RKO (cell line): ENCODE measurements at places on chromosomes 7 and 10.

- no peak for DNase-seq
Measured at GRCh38 chr10:115654961-115655360, 561.8 kb downstream of the ATRNL1 start.

DNA sequence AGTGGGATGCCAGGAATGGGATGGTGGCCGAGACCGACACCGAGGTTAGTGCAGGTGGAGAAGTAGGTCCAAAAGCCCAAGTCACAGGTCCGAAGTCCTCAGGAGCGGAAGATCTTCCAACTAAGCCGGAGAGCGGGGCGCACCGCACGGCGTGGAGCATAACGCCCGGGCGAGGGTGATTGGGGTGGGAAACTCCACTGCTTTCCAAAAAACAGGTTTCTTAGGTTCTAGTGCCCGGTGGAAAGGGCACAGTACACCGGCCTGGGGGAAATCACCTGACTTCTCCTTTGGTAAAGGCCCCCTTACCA is 11.4 kb upstream of the SPAG6 start:
- DNase-seq = no peak

DNA sequence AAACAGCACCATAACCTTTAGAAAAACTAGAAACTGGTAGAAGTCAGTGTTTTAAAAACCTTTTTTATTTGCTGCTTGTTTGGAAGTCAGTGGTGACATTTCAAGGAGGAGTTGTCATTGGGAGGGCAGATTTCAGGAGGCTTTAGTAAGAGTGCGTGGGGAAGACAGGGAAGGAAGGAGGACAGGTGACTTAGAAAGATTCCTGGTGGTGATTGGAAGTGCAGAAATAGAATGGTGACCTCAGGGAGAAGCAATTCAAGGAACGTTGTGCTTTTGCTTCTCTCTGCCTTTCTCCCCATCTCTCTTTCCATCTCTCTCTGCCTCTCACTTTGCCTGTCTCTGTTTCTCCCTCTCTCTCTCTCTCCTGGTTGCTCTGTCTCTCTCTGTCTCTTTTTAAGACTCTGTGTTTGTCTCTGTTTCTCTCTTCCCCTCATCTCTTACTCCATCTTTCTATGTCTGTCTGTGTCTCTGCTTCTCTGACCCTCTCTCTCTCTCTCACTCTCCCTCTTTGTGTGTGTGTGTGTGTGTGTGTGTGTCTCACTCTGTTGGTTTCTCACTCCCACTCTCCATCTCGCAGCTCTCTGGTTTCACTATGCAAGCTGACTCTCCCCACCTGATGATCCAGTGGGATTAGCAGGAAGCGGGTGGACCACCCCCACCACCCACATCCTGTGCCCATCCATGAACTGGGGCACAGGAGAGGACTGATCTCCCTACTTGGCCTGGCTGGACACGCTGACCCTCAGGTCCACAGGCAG is 10.9 kb upstream of the PFKP start:
- no peak for DNase-seq

DNA sequence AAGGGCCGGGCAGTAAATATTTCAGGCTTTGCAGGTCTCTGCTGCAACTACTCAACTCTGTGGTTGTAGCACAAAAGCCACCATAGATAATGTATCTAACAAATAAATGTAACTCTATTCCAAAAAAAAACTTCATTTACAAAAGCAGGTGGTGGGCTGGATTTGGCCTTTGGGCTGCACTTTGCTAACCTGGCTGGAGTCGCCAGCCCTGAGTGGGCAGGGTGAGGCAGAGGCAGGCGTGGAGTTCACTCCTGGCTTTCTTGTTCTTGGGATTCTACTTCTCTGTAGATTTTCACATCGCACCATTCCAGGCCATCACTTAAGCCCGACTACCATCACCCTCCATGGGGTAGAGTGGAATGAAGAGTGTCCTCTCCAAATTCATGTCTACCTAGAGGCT is 367.6 kb upstream of the MGMT start:
- no peak for DNase-seq

DNA sequence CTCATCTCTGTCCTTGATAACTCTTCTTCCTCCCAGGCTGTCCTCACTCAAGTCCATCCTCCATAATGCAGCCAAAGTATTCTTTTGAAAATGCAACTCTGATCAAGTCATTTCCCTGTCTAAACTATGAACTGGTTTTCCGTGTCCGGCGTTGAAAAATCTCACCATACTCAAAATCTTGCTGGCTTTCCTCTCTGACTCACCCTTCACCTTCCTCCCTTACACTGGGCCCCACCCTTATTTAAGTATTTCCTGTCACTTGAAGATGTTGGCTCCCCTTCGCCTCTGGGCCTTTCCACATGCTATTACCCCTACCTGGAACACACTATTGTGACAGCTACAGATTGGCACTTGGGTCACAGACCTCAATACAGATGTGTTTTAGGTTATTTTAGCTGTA is 515.6 kb downstream of the INHBA start:
- DNase-seq = no peak

GRCh38 chr10:43938810-43939209 is 290.1 kb upstream of the ZNF32 start:
- no peak for DNase-seq

DNA sequence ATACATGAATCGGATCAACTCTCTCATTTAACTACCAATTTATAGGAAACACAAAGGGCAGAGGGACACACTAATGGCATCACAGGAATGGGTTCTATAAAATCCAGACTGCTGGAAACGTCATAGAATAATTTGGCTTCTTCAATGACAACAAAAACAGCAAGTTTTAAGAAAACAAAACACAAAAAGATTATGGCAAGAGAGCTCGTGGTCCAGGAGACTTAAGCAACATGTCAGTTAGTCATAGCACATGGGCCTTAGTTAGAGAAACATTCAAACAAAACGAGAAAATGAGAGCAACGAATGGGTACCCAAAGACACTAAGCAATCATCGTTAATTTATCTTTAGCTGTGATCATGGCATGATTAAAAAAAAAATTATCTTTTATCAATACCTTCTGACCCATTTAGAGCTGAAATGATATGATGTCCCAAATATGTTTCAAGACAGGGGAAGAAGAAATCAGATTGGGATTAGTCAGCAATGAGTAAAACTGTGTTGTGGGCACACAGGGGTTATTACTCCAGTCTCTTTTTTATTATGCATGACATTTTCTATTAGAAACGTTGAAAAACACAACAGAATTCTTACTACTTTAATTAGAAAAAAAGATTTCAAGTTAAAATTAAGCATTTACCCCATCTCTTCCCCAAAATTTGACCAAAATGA is 28.3 kb downstream of the NCAPG2 start:
- no peak for DNase-seq

- DNase-seq = no peak
Measured at GRCh38 chr10:42640610-42641229, 2.4 kb upstream of the ZNF33B start.

DNA sequence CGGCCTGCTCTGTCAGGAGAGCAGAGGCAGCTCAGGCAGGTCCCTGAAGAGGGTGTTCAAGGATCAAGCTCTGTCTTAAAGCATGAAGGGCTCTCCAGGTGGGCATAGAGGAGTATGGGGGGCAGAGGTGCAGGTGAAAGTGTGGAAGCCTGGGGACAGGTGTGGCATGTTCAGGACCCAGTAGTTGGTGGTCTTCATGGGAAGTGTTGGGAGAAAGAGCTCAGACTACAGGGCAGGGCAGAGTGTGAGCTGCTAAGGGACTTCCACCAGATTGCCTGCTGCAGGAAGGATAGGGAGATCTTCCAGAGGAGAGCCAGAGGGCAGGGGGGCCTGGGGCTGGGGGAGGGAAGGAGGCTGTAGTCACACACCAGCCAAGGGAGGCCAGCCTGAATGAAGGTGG is 156.5 kb upstream of the GDF10 start:
- DNase-seq = no peak

DNA sequence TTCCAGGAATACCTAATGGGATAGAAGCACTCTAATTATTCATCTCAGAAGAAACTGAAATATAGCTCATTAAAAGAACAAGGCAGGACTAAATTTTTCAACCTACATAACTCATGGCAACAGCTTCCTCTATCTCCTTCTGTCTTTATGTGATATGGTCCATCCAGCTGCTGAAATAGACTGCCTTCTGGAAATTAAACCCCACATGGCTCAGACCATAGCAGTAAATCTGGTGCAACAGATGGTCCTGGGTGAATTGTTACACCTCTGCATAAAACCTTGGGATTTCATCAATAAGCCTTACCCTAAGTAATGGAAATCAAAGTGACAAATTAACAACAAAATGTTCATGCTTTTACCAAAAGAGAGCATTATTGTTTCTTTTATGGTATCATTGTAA is 205.6 kb upstream of the CSTF2T start:
- no peak for DNase-seq

DNA sequence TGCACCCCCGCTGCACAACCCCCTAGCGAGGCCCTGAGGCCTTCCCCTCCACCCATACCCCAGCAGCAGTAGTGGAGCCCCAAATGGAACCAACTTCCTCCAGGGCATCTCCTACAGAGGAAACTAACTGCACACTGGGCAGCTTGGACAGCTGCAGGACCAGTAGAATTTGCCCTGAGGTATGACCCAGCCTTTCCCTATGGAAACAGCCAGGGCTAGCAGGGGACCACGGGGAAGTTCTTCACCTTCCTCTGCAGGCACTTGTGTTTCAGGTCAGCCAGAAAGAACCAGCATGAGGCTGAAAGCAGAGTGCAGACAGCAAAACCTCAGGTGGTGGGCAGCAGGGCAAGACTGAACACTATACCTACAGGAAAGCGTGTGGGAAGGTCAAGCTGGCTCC is 5.7 kb upstream of the EEPD1 start:
- DNase-seq = no peak

- DNase-seq = no peak
Measured at GRCh38 chr7:100516135-100516812, 22.7 kb upstream of the AGFG2 start.

GRCh38 chr7:33673029-33673700 is 232.2 kb upstream of the BMPER start:
- DNase-seq = no peak

DNA sequence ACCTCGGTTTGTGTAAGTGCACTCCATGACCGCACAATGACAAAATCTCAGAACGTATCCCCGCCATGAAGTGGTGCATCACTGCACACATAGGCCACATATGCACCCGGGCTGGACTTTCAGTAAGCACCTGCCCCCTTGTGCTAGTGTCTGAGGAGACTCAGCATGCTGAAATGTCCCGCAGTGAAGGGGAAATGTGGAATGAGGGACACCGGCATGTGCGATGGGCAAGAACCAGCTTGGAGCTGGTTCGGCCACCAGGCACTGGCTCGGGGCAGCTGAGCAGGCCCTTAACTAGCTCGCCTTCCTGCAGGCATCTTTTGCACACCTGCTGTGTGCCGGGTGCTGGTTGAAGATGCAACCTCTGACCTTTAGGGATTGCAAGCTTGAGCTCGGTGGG is 49.8 kb upstream of the TNS3 start:
- no peak for DNase-seq

GRCh38 chr7:28266402-28266801 is 85.8 kb upstream of the JAZF1 start:
- no peak for DNase-seq

GRCh38 chr10:22086730-22087401 is 83.3 kb upstream of the DNAJC1 start:
- DNase-seq = peak; percentile 35

- peak; percentile 53 for DNase-seq
Measured at GRCh38 chr10:21334891-21335696, 190.4 kb downstream of the SKIDA1 start.

- no peak for DNase-seq
Measured at GRCh38 chr7:91713669-91714068, 166.8 kb downstream of the MTERF1 start.

DNA sequence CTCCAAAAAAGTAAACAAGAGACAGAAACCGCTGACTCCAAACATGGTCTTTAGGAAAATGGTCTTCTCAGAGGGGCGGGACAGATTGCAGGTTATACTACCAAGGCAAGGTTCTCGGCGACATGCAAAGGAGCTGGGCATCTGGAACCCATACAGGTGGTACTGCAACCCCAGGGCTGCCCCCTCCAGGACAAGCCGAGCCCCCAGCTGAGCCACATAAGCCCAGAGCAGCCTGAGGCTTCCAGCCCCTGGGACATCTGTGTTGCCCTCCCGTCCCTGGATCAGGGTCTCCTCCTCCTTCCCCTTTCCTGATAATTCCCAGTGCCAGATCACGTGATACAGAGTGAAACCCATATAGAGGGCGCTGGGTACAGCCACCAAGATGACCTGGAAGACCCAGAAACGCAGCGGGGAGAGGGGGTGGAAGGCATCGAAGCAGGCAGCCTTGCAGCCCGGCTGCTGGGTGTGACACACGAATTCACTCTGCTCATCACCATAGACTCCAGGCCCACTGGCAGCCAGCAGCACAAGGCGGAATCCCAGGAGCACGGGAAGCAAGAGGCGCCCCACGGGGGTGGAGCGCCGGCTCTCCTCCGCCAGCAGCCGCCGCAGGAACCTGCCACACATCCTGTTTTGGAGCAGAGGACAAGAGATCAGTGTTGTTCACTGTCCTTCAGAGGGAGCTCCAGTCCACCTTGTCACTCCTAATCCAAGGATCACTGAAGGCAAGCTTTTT is at the start of gene GJC3:
Gene GJC3, minus strand, starts transcription at position 627 of the 736 bp plus-strand sequence. Its CDS starts 0 bp downstream, at position 627.
- peak; percentile 42 for DNase-seq

GRCh38 chr10:82251222-82251906 is 376.4 kb downstream of the NRG3 start:
- no peak for DNase-seq

GRCh38 chr7:23759671-23760391 is 49.8 kb downstream of the STK31 start:
- DNase-seq = no peak

- DNase-seq = no peak
Measured at GRCh38 chr10:99850767-99851340, 68.4 kb downstream of the ABCC2 start.

DNA sequence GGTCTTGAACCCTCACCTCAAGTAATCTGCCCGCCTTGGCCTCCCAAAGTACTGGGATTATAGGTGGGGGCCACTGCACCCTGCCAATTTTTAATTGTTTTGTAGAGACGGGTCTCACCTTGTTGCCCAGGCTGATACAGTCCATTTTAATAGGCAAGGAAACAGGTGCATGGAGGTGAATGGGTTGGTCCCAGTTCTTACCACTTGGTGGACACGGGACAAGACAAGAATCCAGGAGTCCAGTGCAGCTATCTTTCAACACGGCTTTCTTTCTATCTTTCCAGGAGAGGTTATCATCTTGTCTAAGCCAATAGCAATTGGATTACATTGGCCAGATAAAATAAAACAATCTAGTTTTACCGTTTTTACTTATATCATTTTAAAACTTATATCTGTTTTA is 23.8 kb downstream of the TCF7L2 start:
- no peak for DNase-seq

GRCh38 chr7:28804990-28805389 is 153.1 kb downstream of the TRIL start:
- DNase-seq = peak; percentile 22

GRCh38 chr10:34236931-34237330 is 578.2 kb downstream of the PARD3 start:
- DNase-seq = no peak
